Glomerular endothelial cell (primary cell): ENCODE measurements at places on chromosomes 12 and 14. TPM values are rescaled to one million over a fixed set of nuclear protein-coding genes. Genes with fewer than 3 reads are reported as not detected.

DNA sequence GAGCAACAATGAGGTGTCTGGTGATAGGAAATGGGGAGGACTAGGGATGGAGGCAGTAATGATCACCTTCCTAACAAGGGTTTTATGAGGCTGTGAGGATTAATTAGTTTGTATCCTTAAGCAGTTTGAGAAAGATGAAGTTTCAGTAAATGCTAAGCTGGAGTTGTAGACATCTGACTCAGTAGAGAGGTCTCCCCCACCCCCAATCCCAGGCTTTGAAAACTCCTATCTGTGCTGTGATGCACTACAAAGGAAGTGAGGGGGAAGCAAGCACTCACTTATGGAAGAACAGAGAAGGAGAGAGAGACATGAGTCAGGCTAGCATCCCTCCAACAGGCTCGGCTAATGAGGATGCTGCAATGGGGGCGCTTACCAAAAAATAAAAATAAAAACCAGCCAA, 5.5 kb upstream of the BCL11B start:
- no peak for DNase-seq

The ATP6V1D gene
- 85.3 and 106 TPM in 2 replicates for total RNA-seq

DNA sequence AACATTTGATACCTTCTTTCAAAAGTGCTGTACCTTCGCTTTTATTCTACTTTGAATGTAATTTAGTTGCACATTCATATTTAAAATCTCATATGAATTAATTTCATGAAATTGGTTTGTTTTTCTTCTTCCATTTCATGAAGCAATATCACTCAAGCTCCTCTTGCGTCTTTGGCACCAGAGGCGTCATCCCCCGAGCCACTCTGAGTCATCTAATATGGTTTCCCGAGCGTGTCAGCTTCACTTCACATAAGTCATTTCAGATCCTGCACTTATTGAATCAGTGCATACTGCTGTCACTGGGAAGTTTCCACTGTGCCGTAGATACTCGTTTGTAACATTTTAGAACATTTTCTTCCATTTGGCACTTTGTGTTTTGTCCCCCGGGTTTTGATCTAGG, 105.6 kb downstream of the SLC25A47 start:
- DNase-seq: no peak

GRCh38 chr12:125919856-125920470, 854.7 kb downstream of the AACS start:
- no peak for DNase-seq

DNA sequence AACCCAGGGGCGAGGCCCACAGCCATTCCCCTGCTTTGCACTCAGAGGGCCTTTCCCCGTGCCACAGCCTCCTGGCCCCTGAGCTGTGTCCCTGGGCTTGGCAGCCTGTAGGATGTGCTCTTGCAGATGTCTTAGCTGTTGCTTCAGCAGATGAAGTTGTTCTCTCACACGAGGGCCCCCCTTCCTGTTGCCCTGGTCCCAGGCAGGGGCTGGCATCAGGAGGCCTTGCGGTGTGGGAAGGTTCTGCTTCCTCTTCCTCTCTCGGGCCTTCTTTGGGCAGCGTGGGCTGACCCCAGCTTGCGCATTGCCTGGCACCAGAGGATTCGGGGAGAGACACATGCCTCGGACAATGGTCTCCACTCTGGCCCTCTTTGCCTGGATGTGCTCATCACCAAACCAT, 12.7 kb downstream of the PROX2 start:
- no peak for DNase-seq
